CD4-positive, alpha-beta T cell treated with Interleukin-21 for 1 hour (primary cell): ENCODE measurements at places on chromosomes 1 and 21.

GRCh38 chr1:87131809-87132283 is 196.8 kb upstream of the LMO4 start:
- DNase-seq = peak; percentile 69

GRCh38 chr1:32380057-32380456 is 14.2 kb downstream of the BSDC1 start:
- no peak for DNase-seq

GRCh38 chr1:39089931-39090521 is 63.9 kb downstream of the NDUFS5 start:
- DNase-seq = no peak

- DNase-seq = no peak
Observed at GRCh38 chr1:69230208-69230607, 337.5 kb upstream of the LRRC7 start.

- no peak for DNase-seq
Observed at GRCh38 chr1:18803851-18804250, 55.6 kb downstream of the TAS1R2 start.

- DNase-seq = no peak
Observed at GRCh38 chr1:223487887-223488259, 94.7 kb downstream of the CCDC185 start.
